ENCODE measurements at places on chromosomes 1 and 21.

DNA sequence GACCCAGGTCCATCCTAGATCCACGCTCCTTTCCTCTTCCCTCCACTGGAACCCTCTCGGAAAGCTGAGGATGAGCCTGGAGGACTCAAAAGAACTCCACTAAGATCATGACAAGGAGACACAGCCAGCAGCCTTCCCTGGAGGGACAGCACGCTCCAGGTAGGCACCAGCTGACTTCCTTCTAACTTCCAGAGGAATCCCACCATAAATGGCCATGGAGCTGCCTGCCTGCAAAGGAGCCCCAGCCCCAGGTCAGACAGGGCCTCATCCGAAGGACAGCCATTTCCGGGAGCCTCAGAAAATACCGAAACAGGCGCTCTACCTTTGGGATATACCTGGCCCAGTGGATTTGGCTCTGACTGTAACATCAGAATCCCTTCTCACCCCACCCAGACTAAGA, 4.1 kb downstream of the SH3BP5L start:
- DNase-seq, result no peak

GRCh38 chr1:179630719-179631118, 39.1 kb downstream of the TDRD5 start:
- DNase-seq, result no peak

DNA sequence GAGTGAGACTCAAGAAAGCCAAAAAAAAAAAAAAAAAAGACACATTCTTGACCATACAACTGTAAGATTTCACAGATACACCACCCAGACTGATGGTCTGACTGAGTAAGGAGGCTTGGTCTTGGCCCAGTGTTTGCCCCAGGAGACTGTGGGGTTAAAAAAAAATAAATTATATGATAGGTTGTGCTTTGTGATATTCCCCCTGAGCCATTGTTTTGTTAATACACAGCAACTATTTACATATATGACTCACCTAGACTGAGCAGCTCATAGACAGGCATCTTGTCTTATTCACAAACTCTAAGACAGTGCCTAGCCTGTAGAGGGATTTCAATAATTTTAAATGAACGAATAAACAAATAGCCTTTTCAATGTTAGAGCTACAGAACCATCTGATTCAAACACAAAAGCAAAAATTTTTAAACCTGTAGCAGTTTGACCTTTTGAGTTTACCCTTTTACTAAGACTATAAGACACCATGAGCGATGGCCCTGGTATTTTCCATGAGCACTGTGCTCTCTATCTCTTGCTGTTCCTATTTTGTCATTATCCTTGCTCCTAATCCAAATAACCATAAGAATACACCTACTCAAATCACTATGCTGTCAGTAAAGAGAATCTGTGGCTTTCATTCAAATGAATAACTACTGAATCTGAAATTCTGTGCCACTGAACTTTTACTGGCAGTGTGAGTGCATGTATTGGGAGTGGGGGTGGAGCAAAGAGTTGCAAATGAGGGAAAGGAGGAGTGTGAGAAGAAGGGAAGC, 199.4 kb upstream of the PTBP2 start:
- DNase-seq, result no peak

DNA sequence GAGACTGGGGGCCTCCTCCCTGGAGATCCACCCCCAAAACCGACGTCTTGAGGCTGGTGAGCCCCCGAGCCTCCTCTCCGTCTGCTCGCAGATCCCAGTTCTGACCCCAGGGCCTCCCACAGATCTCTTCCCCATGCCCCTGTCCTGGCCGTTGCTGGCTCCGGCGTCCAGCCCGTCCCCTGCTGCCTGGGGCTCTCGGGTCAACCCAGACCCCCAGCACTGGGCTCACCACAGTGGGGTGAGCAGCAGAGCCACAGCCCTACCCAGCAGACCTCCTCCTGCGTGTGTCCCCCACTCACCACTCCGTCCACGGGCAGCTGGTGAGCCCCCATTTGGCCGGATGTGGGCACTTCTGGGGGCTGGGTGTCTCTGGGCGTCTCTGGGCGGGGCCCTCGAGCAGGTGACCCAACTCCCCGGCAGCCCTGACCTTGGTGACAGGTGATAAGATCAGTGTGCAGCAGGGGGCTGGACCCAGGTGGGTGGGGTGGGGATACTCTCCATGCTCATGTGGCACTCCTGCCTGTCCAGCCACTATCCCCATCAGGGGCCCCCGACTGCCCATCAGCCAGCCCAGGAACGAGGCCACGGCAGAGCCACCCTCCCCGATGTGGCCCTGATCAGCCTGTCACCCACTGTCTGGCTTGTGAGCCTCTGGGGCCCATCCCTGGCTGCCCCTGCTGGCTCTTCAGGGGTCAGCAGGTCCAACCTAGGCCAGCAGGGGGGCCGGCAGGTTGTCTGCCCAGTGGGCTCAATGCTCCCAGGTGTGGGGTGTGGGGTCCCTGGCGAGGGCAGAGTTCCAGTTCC, 709 bp downstream of the TNFRSF14 start:
- no peak for DNase-seq

DNA sequence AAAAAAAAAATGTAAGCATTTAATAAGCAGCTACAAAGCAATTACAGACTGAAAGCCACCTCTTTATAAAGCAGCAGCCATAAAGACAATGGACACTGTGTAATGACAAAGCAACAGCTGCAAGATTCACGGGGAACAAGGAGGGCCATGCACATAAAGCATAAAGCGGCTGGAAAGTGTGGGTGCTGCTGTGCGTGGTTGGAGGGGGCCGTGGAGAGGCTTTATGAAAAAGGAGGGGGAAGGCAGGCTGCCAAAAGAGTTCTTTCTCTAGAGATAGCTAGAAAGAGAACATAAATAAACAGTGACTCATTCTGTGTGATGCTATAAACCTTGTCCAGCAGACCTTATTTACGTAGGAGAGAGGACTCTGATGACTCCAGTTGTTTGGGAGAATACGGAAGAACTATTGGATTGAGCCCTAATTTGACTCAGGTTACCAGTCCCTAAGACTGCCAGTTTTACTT, 49.3 kb downstream of the ADAMTS1 start:
- no peak for DNase-seq

- DNase-seq, result no peak
Observed at GRCh38 chr1:6358757-6359201, 34.8 kb downstream of the ACOT7 start.

DNA sequence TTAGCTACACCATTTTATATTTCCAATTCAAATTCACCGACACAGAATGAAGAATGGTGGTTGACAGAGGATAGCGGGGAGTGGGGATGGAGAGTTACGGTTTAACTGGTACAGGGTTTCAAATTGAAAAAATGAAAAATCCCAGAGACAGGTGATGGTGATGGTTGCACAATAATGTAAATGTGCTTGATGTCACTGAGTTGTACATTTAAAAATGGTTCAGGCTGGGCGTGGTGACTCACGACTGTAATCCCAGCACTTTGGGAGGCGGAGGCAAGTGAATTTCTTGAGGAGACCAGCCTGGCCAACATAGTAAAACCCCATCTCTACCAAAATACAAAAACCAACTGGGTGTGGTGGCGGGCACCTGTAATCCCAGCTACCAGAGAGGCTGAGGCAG, 31.2 kb upstream of the SHCBP1L start:
- DNase-seq, result no peak

- DNase-seq, result no peak
Observed at GRCh38 chr1:162699366-162699765, 67.1 kb downstream of the DDR2 start.

DNA sequence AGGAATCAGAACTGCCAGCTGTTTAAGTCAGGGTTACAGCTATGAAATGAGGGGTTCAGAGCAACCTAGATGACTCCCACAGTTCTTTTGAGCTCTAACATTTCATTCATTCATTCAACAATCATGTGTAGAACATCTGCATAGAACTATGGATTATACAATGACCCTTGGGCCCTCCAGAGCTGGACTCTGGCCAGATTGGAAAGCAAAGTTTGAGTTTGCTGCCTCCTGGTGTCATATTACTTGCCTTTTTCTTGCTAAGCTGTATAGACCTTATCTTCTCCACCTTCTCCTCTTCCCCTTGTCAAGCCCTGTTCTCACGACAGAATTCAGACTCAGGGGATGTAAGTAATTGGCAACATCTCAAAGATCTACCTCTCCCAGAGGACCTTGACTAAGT, 4.0 kb downstream of the CASQ2 start:
- no peak for DNase-seq

Measured in stimulated activated CD4-positive, alpha-beta T cell treated with anti-CD3 and anti-CD28 coated beads, Interleukin-15, amount 100 ng/mL, for 1 hour (primary cell).